ENCODE measurements at places on chromosomes 3 and 15.

GRCh38 chr3:59436164-59436958, 386.5 kb upstream of the CFAP20DC start:
- DNase-seq: no peak

GRCh38 chr3:127064391-127065137, 81.6 kb downstream of the PLXNA1 start:
- DNase-seq: no peak

DNA sequence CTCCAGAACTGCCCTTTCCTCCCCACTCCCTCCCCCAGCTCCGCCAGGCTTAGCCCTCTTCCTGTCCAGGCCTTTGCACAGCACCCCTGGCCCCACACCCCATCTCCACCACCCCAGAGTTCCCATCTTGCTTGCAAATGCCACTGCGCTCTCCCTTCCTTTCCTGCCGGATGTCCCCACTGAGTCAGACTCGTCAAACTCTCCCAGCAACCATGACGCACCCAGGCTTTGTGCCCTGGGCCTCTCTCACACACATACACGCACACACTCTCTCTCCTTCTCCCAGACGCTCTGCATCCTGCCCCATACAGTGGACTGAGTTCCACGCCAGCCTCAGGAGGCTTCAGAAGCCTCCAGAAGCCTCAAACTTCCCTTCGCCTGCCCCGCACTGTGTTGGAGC, 2.8 kb upstream of the CCDC9B start:
- no peak for DNase-seq

DNA sequence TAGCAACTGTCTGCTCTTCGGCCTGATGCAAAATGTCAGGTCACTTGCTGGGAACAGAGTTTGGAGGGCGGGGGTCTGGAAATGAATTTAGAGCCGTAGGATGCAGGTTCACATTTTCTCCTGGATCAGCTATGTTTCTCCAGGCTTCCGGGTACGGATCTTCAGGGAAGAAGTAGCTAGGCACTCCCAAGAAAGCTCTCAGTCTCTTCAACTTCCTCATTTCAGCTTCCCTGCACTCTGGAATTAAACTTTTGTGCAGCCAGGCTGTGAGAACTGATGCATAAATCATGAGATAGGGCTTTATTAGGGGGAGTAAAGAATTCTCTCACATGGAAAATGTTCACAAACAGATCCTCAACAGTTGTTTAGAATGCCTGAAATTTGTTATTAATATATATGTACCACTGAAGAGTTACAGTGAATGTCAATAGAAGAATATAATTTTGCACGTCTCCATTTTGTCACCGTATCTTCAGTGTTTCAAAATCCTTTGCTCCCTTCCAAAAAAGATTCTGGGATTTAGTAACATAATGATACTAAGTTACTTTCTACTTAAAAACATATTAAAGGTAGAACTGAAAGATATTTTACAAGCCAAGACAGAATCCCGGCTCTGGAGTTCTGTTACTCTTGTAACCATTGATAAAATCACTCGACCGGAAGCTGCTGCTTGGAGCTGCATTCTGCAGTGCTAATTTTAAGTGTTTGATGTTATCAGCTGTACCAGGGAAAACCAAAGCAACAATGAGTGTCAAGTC, 178.5 kb upstream of the P2RY1 start:
- DNase-seq: no peak

DNA sequence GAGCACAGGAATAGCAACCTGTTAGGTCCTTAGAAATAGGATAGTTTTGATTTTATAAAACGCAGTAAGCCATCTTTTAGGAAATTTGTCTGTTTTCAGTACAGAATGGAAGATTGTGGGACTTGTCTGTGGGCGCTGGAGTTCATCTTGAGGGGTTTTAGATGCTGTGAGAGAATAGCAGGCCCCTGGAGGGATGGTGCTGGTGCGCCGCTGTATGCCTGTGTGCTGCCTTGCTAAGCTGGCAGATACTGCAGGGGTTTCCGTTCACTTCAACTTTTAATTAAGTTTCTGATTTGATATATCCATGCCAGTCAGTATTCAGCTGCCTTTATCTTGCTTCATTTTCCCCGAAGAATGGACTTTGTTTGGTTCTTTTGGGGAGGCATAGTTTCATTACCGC, 4.2 kb downstream of the CACNA2D3 start:
- no peak for DNase-seq

- no peak for DNase-seq
Measured at GRCh38 chr3:127114337-127115070, 78.4 kb upstream of the PRR23E start.
